Brain microvascular endothelial cell (primary cell): ENCODE measurements at places on chromosomes 11 and 22.

- DNase-seq, result no peak
Observed at GRCh38 chr22:47678048-47678447, 915.6 kb downstream of the TBC1D22A start.

- DNase-seq, result no peak
Observed at GRCh38 chr22:19831016-19831415, 23.7 kb downstream of the GNB1L start.

DNA sequence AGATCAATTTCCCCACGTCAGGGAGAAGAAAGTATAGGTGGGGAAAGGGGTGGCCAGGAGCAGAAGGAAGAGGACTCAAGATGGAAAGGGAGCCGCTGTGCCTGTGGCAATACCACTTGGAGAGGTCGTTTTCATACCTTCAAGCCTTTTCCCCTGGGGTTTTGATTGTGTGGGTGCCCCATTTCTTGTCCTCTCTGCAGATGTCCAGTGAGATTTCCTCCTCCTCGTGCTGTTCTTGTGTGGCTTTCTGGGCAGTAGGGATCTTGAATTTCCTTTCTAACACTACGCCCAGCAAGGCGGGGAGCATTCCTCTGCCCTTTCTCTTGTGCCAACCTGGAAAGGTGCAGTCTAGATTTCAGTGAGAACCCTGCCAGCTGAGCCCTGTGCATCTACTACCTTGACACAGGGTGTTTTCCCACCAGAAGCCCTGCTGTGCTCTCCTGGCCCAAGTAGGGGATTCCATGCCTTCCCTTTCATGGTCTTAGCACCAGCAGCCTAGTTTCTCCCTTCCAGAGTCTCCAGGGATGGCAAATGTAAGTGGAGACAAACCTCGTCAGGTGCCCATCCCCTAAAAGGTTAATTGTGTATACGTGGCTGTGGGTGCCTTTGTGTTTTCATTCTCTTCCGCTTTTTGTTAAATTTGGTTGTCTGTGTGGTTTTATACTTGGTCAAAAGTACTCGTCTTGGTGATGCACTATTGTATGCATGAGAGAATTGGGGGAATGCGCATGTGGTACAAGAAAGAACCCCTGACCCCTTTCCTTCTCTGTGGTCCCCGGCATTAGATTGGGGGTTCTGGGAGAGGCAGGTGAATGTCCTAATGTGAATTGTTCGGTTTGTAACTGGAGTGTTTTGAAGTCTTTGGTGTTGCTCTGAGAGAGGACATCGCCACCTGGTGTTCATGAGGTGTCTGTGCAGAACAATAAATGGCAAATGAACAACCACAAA lies 71.4 kb upstream of the MPEG1 start:
- DNase-seq, result peak; percentile 55

GRCh38 chr11:72685560-72686480 lies 11.6 kb upstream of the PDE2A start:
- no peak for DNase-seq

DNA sequence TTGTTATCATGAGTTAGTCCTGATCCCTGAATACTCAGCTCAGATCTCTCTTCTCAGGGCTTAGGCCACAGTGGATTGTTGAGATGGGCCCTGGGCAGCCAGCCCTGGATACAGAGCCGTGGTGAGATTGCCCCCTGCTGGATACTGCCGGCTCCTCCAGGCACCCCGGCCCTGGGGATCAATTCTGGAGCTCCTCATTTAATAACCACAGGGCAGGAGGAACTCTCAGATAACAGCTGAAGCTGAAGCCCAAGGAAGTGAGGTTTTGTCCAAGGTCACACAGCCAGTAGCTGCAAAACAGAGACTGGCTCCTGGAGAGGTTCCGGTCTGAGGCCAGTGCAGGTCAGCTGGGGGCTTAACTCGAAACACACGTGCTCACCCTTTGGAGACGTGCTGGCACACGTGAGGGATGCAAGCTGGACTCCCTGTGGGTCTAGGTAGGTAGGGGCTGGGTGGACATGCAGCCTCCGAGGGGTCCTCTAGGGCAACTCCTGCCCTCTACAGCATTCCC lies 16.0 kb downstream of the USH1C start:
- peak; percentile 54 for DNase-seq

GRCh38 chr11:123202155-123203151 lies 7.4 kb upstream of the CLMP start:
- peak; percentile 40 for DNase-seq

- DNase-seq, result no peak
Observed at GRCh38 chr11:67435727-67436458, 1.6 kb downstream of the PTPRCAP start.

DNA sequence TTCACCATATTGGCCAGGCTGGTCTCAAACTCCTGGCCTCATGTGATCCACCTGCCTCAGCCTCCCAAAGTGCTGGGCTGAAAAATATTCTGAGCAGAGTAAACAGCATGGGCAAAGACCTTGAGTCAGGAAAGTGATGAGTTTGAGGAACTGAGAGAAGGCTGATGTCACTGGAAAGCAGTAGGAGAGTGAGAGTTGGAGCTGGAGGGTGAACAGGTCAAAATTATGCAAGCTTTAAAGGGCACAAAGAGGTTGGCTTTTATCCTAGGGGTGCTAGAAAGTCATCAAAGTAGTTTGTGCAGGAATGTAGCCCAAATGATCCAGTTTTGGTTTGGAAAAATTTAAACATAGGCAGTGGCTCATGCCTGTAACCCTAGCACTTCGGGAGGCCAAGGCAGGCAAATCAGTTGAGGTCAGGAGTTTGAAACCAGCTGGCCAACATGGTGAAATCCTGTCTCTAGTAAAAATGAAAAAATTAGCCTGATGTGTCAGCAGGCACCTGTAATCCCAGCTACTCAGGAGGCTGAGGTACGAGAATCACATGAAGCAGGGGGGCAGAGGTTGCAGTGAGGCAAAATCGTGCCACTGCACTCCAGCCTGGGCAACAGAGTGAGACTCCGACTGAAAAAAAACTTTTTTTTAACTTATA lies 44.7 kb upstream of the CXCR5 start:
- no peak for DNase-seq

DNA sequence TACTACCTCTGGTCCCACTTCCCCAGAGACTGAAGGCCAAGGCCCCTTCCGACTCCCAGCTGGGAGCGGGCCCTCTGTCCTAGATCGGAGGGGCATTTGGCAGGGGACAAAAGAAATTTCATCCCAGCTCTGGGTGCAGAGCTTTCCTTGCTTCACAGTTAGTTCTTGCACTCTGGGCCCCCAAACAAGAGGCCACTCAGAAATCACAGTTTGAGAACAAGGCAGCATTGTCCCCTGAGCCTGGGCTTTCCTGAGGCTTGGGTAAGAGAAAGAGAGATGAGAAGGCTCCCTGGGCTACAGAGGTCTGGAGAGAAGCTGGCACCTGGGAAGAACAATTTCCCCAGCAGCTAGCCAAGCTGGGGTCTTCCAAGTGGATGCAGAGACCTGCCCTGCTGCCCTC lies 71.8 kb upstream of the NCAM1 start:
- DNase-seq, result no peak

- peak; percentile 4 for DNase-seq
Observed at GRCh38 chr11:82714346-82715174, 19.1 kb downstream of the FAM181B start.

- DNase-seq, result no peak
Observed at GRCh38 chr11:86481399-86481798, 106.7 kb downstream of the CCDC81 start.

- DNase-seq, result no peak
Observed at GRCh38 chr22:22713416-22713815, 69.0 kb downstream of the GGTLC2 start.

- no peak for DNase-seq
Observed at GRCh38 chr11:128422576-128423370, 164.6 kb downstream of the ETS1 start.

GRCh38 chr22:36327922-36328551 lies 59.7 kb downstream of the MYH9 start:
- no peak for DNase-seq

DNA sequence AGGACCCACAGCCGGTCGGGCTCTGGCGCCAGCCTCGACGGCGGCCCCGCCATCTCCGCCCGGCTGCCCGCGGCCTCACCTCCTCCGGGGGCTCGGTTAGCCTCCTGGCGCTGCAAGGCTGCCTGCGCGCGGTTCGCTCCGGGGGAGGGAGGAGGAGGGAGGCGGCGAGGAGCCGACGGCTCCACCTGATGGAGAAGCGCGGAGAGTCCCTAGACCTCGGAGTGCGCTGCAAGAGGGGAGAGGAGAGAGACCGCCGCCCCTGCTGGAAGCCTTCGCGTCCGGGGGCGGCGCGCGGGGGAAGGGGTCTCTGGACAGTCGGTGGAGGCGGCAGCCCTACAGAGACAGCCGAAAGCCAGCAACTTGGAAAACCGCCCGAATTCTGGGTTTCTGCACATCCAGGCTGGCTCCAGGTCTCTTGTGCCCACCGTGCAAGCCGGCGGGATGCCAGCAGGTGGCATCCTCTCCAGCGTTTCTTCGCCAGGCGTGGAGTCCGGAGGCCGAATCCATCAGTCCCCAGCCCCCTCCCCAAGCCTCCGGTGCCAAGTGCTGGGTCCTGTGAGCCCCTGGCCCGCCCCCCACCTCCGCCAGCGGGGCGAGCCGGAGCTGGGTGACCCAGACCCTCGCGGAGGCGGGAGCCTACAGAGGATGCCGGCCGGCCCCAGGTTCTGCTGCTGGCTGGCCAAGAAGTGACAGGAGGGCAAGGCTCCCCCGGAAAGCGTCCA lies 2.9 kb upstream of the KIRREL3 start:
- no peak for DNase-seq

- DNase-seq, result peak; percentile 88
Observed at GRCh38 chr11:86551288-86552092, 120.9 kb downstream of the ME3 start.

- no peak for DNase-seq
Observed at GRCh38 chr11:93493252-93493897, 49.8 kb downstream of the SMCO4 start.

- no peak for DNase-seq
Observed at GRCh38 chr11:87394924-87395323, 357.2 kb downstream of the TMEM135 start.

- DNase-seq, result no peak
Observed at GRCh38 chr11:93668171-93668570, 6.7 kb downstream of the CEP295 start.

DNA sequence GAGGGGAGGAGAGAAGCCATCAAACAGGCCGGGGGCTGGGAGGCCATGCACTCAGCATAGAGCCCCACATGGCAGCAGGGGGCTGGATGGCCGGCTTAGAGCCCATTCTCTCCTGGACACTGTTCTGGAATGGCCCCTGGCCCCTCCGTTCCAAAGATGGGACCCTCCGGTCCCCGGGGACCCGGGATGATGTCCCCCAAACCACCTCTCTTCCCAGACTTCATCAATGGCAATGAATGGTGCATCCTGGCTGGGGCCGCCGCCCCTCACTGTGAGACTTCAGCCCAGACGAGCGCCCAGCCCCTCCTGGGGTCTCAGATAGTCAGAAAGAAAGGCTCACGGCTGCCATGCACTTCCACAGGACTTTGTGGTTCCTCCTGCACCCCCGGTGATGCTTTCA lies 13.8 kb upstream of the RTN4R start:
- DNase-seq, result no peak

DNA sequence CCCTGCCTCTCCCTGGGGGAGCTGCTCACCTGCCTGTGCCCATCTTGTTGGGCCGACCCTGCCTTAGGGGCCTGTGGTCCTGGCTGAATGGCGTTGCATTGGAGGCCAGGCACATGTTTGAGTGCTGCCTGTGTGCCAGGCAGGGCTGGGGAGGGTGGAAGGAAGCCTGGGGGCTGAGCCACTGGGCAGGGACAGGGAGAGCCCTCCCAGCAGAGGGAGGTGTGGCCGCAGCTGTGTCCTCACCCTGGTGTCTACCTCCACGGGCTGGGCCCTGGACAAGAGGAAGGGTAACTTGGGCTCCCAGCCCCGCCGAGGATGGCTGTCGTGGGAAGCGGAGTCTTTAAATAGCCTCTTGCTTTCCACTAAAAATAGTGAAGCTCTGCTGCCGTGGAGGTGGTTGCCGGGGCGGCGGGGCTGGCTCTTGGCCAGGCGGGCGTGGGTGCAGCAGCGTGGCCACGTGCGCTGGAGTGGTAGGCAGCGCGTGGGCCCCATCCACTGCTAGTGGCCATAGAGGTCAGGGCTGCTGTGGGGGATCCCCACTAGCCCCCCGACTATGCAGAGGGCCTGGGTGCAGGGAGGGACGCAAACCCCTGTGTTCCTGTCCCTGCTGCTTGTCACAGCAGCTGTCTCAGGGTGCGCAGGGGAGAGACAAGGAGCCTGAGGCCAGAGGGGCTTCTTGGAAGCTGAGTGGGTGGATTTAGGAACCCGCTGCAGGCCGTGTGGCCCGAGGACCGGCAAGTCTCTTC lies 6.2 kb downstream of the ZDHHC8 start:
- no peak for DNase-seq

- DNase-seq, result no peak
Observed at GRCh38 chr11:128310676-128311445, 276.5 kb downstream of the ETS1 start.

- no peak for DNase-seq
Observed at GRCh38 chr11:2472428-2473186, 27.8 kb downstream of the KCNQ1 start.

DNA sequence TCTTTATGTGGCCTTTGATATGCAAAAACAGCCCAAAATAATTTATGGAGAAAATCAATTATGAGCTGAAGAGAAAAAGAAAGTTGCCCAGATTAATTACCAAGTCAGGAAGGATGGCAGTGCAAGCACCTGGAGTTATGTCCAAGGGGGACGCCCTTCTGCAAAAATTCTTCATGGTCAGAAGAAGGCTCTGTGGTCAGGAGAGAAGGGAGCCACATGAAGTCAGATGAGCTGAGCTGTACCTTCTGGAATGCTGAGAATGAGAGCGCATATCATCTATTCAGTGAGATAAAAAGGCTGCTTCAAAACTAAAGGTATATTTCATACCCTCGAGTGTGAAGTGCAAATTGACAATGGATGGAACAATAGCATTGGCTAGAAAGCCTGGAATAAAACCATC lies 607.4 kb downstream of the NTM start:
- peak; percentile 73 for DNase-seq

DNA sequence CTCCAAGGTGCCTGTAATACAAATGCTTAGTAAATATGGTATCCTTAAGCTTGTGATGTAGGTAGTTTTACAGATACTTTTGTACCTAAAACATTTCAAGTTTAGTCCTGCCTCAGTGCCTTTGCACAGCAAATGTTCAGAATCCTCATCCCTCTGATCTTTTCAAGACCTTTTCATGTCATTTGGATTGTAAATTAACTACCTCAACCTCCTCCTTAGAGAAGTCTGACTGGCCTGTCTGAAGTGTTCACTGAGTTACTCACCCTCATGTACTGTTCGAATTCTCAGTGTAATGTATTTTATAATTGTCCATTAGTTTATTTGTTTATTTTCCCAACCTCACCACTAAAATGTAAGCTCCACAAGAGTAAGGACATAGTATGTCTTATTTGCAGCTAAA lies 147.5 kb downstream of the ELP4 start:
- no peak for DNase-seq

GRCh38 chr11:41461057-41461681 lies 1.7 kb upstream of the LRRC4C start:
- DNase-seq, result no peak

DNA sequence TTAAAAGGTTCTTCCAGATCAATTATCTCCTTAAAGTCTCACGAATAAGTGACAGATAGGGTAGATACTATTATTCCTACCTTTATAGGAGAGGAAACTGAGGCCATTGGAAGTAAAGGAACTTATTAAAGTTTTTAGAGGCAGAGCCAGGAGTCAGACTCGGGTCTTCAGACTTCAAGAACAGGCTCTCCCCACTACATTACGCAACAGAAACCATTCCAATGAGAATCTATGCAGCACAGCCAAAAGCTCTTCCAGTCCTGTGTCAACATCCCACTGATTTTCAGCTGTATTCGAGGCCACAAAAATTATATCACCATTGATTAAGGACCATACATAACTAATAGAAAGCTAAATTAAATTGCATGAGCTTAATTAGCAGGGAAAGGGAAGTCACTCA lies 77.4 kb downstream of the RELT start:
- DNase-seq, result no peak

GRCh38 chr11:88537613-88538012 lies 200.1 kb upstream of the CTSC start:
- no peak for DNase-seq
